ENCODE measurements at places on chromosomes 2 and 18. TPM values are rescaled to one million over a fixed set of nuclear protein-coding genes. Genes with fewer than 3 reads are reported as not detected.

SERPINB13 gene
- not detected for total RNA-seq

GRCh38 chr2:237556773-237557632 is 9.4 kb upstream of the PRLH start:
- DNase-seq, result no peak

DNA sequence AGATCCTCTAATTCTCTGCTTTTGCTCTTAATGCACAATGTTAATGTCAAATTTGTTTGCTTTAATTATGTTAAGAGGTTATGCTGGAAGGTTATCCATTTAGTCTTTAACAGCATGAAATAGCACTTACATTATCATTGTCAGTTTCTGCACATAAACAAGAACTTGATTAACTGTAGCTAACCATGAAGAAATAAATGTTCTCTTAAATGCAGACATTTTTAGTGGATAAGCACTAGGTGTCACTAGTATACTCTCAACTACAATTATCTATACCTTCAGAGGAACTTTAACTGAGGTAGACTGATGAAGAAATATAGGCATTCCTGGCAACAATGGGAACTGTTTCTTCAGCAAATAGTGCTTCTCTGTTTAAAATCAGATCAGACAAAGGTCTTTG is 178.8 kb upstream of the CHST9 start:
- DNase-seq, result no peak

COL4A3 gene
- total RNA-seq, result not detected

DNA sequence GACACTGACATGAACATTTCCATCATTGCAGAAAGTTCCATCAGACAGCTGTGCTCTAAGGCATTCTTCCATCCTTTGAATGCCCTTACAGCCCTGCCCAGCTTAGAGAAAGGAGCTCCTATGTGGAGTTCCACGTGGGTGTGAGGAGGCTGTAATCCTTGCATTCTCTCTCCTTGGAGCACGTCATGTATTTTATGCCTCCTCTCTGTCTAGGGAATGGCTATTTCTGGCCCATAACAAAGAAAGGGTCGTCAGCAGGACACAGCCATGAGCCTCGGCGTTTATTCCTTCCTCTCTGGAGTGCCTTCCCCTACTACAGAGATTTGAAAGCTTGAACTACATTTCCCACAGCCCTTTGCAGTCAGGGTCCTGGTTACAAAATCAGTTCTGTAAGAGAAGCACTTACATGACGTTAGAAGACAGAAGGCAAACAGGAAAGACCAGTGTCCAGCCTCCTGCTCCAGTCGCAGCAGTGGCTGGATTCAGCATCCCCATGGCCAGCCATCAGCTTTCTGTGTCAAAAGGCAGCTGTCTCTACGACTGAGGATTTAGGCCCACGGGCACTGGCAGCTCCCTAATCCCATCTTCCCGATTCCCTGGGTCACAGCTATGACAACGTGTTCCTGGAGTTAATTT is 234.9 kb downstream of the TFCP2L1 start:
- DNase-seq, result no peak

- no peak for DNase-seq
Observed at GRCh38 chr2:200399636-200400035, 93.1 kb downstream of the SPATS2L start.

DGUOK gene
- 51.8 TPM for total RNA-seq

GRCh38 chr2:129784486-129784885 is 195.0 kb upstream of the RAB6C start:
- no peak for DNase-seq

ORC4 gene
- 24.5 TPM for total RNA-seq

RPRM gene
- not detected for total RNA-seq

VWC2L gene
- not detected for total RNA-seq

- no peak for DNase-seq
Observed at GRCh38 chr2:214310319-214310718, 100.5 kb upstream of the VWC2L start.

DNA sequence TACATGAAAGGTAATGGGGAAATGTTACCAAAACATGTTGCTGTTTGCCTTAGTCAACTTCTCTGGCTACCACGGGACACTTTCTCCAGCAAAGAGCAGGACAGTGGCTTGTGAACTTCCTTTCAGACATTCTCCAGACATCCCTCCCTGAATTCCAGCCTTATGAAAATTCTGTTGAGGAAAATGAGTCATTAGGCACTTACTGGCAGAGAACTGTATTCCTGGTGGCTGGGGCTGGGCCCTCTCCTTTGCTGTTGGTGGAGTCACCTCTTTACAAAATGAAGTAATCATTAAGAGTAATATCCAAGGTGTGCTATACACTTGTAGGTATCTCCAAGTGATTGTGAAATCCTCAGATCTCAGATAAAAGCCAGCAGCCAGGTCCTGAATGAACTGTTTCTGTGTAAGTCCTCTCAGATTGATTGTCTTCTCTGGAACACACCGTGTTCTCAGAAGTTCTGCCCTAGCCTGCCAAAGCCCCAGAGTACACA is 1.3 kb upstream of the FAP start:
- peak; percentile 91 for DNase-seq

GRCh38 chr18:31505156-31505555 is 7.2 kb downstream of the DSG2 start:
- DNase-seq, result no peak

ASB3 gene
- 20.5 TPM for total RNA-seq

GALNT13 gene
- total RNA-seq, result not detected

GRCh38 chr2:109217362-109218086 is 88.5 kb downstream of the SH3RF3 start:
- peak; percentile 32 for DNase-seq

FBXO11 gene
- total RNA-seq, result 65.0 TPM

DNA sequence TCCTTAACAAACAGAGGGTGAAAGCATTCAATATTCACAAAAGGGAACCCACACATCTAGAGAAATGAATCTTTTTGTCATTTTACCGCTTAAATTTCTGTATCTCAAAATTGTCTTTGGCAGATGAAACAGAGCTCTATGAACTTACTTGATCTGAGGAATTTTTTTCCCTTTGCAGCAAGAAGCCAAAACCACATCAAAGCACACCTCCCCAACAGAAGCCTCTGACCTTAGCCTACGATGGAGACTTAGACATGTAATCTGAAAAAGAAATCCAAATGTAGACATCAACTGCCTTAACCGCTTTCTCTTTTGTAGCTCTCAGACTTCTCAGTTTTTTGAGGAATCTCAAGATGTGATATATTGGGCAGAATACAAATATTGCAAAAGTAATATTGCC is 287.9 kb upstream of the HNMT start:
- DNase-seq, result no peak

DNA sequence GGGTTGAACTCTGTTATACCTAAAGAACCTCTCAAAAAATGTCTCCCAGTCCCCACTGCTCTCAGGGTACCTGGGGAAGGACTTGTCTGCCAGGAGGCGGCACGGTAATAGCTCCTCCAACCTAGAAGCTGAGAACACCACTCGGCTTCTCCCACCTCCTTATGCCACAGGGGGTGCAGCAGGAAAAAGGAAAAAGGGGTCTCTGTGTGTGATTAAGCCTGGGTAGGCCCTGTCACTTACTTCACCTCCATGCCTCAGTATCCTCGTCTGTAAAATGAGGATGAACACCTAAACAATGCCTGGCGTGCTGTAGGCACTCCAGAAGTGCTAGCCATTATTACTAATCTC is 76.6 kb downstream of the EMX1 start:
- no peak for DNase-seq

DNA sequence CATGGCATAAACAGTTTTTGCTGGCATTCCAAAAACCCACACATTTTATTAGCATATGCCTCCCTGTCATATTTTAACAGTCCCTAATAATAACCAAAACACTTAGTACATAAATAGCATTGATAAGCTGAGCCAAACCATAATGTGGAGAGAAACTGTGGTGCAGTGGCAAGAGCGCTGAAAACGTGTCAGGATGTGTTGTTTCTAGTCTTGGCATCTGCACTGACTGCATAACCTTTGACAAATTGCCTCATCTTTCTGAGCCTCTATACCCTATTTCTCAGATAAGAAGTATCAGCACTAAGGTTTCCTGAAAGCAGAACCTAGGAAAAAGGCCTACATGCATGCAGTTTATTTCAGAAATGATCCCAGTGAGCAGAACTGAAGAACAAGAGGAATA is 41.4 kb downstream of the RAD51AP2 start:
- no peak for DNase-seq

APCDD1 gene
- total RNA-seq, result 0.95 TPM

DNA sequence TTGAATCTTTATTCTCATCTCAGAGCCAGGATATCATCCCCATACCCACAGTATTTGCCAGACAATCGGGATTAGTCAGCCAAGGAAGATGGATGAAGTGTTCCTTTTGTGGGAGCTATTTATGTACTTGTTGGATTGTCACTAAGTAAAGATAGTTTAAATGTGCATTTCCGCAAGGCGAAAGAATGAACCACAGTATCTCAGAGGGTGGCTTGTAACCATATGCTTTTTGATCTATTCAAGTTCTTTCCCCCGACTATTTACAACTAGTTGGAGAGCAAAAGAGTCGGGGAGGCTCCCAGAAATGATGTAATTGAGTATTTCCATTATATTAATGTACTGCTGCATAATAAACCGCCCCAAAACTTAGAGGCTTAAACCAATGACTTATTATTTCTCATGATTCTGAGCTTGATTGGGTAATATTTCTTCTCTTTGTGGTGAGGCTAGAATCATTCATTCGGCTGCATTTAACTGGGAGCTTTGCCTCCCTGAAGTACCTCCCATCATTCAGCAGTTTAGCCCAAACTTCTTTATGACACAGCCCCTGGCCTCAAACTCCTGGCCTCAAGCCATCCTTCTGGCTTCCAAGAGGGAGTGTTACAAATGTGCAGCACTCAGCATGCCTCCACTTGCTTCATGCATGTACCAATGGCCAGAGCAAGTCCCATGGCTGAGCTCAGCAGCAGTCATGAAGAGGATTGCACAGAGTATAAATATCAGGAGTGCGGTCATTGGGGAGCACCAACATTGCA is 423.7 kb downstream of the METTL4 start:
- DNase-seq, result no peak

CD302 gene
- total RNA-seq, result 10.6 TPM

DNA sequence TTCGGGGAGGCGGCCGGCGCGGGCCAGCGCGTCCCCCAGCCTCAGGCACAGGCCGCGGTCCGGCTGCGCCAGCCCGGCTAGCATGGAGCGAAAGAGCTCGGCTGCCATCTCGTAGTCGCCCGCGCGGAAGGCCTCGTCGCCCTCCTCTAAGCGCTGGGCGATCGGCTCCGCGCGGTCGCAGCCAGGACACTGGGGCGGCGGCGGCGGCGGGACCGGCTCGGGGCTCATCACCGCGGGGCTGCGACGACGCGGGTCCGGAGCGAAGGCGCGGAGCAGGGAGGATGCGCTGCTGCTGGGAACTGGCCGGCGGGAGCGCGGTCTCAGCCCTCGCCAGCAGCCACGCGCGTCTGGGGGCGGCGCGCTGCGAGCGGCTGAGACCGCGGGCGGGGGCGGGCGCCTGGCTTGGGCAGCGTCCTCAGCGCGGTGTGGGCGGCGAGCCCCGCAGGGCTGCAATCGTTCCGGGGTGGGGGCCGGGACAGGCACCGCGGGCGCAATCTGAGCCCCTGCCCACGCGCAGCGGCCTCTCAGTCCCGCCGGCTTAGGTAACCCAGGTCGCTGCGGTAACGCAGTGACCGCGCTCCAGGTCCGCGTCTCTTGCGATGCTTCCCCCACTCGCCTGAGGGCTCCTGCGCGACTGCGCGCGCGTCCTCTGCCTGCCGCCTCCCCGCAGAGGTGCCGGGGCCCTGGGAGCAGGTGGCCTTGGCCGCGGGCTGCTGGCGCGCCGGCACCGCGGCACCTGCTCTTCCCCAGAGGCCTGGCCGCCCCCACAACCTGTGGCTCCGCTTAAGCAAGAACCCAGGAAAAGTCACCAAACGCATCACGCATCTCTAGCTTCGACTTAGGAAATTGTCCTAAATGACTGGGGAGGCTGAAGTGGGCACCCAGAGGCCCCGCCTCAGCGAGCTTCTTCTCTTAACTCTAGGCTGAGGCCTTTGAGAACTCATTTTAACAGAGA is at the start of gene LONRF2:
Gene LONRF2, minus strand, starts transcription at position 636 of the 955 bp plus-strand sequence. Its CDS starts 408 bp downstream, at position 228.
- DNase-seq, result no peak

- DNase-seq, result peak; percentile 91
Observed at GRCh38 chr18:48951448-48952286, 902 bp upstream of the SMAD7 start.

FAM237A gene
- not detected for total RNA-seq

- DNase-seq, result no peak
Observed at GRCh38 chr18:9638886-9639285, 24.5 kb upstream of the PPP4R1 start.

PROKR1 gene
- total RNA-seq, result not detected

DNA sequence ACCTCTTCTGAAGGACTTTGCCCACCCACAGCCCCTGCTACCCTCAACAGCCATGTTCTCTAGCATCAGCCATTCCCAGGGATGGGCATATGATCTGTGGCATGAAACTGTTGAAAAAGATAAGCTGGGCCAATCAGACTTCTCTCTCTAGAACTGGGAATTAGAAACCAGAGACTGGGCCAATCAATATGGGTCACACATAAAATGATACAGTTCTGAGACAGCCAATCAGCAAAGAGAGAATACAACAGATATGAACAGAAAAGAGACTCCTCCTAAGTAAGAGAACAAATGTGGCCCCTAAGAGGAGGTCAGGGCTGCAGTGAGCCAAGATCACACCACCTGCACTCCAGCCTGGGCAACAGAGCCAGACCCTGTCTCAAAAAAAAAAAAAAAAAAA is 2.1 kb downstream of the KIDINS220 start:
- DNase-seq, result no peak

DNA sequence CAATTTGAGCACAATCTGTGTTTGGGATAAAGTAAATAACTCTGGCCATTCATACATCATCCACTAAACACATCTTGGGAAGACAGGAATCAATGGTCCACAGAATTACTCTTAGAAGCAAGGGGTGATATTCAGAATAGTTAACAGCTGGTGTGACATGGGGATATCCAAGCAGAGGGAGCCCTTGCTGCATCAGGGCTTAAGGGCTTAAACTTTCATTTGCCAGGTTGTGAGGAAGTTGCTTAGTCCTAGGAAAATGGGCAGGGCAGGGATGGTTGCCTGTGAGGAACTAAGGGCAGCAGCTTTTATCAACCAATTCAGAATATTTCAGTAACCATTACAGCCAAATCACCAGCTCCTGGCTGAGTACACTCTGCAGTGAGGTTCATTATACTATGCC is 2.0 kb upstream of the ITGA6 start:
- no peak for DNase-seq

- DNase-seq, result no peak
Observed at GRCh38 chr2:101512993-101513392, 38.1 kb upstream of the RFX8 start.

Measured in endothelial cell of umbilical vein (primary cell).